ENCODE measurements at places on chromosomes 6 and 20.

- no peak for DNase-seq
These were observed 40.0 kb downstream of the PLAGL2 start for GRCh38 chr20:32167552-32167951.

GRCh38 chr6:138996524-138996923 lies 8.5 kb upstream of the REPS1 start:
- DNase-seq = no peak

DNA sequence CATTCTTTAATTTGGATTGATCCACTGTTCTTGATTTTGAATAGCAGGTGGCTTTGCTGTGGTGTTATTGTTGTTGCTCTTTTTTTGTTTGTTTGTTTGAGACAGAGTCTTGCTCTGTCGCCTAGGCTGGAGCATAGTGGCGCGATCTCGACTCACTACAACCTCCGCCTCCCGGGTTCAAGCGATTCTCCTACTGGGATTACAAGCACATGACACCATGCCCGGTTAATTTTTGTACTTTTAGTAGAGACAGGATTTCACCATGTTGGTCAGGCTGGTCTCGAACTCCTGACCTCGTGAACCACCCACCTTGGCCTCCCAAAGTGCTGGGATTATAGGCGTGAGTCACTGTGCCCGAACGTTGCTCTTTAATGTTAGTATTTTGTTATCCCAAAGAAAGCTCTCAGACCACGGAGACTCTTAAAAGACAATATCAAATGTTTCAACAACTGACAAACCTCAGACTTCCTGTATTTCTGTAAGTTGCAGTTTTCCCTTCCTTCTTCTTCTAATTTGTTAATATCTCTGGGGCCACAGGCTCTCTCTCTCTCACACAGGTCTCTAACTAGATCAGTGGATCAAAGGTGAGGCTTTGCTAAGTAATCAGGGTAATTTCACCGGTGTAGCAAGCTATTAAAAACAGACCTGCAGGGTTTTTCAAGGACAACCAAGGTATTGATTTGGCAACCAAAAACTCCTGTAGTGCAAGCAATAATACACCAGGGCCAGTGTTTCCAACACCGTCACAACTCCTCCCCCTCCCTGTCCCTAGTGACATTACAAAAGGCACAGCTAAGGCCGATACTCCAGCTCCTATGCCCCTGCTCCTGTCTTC lies 48.8 kb upstream of the ZNF217 start:
- DNase-seq = no peak

DNA sequence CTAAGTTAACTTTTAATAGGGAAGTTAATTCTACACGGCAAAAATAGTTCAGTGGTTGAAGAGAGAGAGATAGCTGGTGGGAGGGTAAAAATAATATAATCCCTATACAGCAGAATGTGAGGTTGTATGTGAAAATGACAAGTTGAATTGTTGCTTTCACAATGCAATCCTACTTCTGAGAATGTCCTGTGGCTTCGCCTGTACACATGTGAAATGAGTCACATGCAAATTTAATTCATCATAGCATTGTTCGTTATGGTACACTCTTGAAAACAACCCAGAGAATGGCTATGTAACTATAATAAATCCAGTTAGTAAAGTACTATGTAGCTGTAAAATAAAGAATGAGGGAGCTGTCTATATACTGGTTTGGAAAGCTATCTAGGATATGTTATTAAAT lies 46.0 kb upstream of the HINT3 start:
- DNase-seq = no peak

GRCh38 chr6:157235600-157236039 lies 87.7 kb downstream of the TMEM242 start:
- no peak for DNase-seq

DNA sequence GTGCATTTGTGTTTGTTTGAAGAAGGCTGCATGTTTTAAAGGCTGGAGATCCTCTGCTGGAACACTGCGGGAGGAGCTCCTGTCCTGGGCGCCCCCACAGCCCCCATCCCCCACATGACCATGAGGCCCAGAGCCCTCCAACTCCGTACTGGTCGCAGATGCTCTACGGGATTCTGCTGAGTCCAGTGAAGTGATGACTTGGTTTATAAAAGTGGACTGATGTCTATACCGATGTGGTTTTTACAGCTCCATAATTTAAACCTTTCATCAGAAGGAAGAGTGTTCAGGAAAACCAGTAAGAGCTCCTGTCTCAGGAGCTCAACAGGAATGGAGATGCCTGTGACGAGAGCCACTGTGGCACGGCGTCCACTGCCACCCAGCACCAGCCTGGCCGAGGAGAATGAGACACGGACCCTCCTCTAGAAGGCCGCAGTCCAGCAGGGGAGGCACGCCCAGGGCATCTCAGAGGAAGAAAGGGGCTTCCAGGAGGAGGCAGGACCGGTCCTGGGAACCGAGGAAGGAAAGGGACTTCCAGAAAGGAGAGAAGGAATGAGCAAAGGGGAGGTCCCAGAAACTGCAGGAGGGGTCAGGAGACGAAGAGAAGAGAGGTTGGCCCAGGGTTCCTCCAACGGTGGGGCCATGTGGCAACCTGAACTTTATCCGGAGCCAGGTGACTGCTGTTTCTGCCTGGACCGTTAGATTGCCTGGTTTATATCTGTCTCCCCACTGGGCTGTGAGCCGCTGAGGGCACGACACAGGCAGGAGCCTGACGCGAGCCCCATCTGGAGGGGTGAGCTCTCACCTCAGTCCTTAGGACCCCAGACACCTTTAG lies 26.9 kb downstream of the BFSP1 start:
- DNase-seq = no peak

- no peak for DNase-seq
These were observed 32.8 kb downstream of the PRDM1 start for GRCh38 chr6:106118835-106119431.

- no peak for DNase-seq
These were observed 30.9 kb downstream of the ZFP64 start for GRCh38 chr20:52160621-52161204.

- DNase-seq = no peak
These were observed 96.0 kb downstream of the INSM1 start for GRCh38 chr20:20463933-20464374.

GRCh38 chr6:154653385-154653784 lies 79.8 kb upstream of the SCAF8 start:
- no peak for DNase-seq

DNA sequence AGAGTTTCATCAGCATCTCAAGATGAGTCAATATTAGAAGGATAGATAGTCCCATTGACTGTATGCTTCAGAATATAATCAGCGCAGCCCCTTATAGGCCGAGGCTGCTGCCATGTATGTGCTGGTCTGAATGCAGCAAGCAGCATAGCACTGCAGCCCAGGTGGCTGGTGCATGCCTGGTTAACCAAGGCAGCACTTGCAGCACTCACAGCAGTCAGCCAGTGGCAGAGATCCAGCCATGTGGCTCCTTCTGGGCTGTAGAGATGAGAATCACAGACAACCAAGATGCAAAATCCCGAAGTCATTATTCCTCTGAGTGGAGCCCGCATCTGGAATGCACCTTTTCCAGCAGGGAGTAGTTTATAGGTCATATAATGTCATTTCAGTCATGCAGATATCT lies 251.9 kb downstream of the UST start:
- DNase-seq = no peak

GRCh38 chr20:17083738-17084137 lies 143.1 kb upstream of the PCSK2 start:
- DNase-seq = no peak

- no peak for DNase-seq
These were observed 14.9 kb downstream of the MAN1A1 start for GRCh38 chr6:119334535-119335264.

- peak; percentile 72 for DNase-seq
These were observed 623 bp upstream of the MRPS26 start for GRCh38 chr20:3045042-3045815.

GRCh38 chr6:29739136-29739881 lies 16.1 kb downstream of the HLA-F start:
- DNase-seq = no peak

DNA sequence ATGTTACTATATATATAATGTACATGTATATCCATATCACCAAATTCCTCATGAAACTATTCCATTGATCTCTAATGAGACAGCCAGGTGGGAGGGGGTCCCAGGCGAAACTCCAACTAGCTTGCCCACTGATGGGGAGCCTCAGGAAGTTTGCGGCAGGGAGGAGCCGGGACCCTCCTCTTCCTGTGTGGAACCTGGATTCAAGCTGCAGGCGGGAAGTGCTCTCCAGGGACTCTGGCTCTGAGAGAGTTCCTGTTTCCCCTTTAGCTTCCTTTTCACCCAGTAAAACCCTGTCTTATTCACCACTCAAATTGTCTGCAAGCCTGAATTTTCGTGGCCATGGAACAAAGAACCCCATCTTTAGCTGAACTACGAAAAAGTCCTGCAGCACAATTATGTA lies 152.2 kb downstream of the OPN5 start:
- DNase-seq = no peak

- no peak for DNase-seq
These were observed 303.8 kb upstream of the THEMIS start for GRCh38 chr6:128204616-128205015.

GRCh38 chr6:127173156-127173940 lies 54.9 kb downstream of the RSPO3 start:
- DNase-seq = no peak

DNA sequence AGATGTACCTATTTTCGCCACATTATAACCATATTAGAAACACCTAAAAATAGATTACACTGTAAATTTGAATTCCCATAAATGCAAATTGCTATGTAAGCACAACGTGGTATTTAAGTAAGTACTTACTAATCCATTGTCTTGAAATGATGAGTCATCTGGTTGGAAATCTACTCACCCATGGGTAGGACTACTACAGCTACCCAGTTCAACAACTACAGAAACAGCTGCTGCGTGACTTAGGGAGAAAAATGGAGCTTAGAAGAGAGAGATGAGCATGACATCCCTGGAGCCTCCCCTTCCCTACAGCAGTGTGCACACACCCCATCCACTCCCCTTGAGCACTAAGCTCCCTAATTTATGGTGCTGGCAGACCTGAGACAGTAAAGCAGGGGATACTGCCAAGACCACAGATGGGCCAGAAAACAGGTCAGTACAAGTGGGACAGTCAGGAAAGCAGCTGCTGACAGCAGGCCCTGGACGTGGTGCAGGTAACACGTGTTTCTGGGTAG lies 26.9 kb downstream of the RRAGD start:
- DNase-seq = no peak

All from SW 1271 (cell line).